ENCODE measurements at places on chromosomes 5 and 9. TPM values are rescaled to one million over a fixed set of nuclear protein-coding genes. Genes with fewer than 3 reads are reported as not detected.

PIP5K1B gene
- total RNA-seq: under 0.01 TPM

PCDHGA1 gene
- total RNA-seq: 0.86 TPM

SPDL1 gene
- 25.4 TPM for total RNA-seq

STK32A gene
- 0.97 TPM for total RNA-seq

TMOD1 gene
- total RNA-seq: 0.97 TPM

DNA sequence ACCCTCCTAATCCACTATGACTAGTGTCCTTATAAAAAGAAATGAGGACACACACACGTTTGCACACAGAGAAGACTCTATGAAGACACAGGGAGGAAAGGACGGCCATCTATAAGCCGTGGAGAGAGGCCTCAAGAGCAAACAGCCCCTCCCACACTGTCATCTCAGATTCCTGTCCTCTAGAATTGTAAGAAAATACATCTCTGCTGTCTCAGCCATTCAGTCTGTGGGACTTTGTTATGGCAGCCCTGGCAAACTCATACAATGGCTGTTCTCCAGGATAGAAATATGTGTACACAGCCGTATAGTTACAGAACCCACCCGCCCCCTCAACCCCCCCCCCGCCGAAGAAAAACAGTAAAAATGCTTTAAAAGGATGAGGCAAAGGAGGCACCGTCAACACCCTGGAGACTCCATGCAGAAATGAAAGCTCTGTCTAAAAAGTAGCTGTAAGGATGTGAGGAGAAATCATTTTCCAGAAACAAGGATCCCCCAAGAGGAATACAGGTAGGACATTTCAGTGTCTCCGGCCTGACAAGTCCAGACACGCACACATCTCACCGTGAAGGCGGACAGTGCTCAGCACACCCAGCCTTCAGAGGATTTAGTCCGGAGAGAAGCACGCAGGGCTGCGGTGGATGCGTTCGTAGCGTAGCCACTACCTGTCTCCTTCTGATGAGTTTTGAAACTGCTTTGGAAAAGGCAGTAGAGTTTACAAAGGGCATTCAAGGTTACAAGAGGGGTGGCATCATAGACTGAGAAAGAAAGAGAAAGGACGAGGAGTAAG lies 110.8 kb upstream of the ERCC6L2 start:
- no peak for DNase-seq

DNA sequence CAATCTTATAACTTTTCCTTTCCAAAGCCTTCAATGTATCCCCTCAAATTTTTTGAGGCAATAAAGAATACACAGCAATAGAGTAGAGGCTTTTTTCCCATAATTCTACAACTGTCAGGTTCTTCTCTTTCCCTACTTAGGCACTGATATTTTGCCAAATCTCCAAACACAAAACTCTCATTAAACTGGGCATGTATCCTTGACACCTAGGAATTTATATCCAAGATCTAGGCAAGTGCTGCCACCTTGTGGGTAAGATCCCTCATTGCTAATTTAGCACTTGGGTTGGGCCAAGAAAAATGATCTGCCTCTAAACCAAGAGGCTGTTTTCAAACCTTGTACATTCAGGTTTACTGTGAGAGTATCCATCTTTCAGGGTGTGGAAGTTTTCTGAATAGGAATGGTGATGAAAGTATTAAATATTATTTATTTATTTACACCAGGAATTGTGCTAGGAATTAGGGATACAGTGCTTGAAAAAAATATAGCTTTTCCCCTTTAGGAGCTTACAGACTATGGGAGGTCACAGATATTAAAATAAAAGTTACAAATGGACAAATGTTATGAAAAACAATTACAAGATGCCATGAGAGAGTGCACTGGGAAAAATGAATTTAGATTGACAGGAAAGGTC lies 17.6 kb downstream of the TSTD2 start:
- peak; percentile 71 for DNase-seq

DNA sequence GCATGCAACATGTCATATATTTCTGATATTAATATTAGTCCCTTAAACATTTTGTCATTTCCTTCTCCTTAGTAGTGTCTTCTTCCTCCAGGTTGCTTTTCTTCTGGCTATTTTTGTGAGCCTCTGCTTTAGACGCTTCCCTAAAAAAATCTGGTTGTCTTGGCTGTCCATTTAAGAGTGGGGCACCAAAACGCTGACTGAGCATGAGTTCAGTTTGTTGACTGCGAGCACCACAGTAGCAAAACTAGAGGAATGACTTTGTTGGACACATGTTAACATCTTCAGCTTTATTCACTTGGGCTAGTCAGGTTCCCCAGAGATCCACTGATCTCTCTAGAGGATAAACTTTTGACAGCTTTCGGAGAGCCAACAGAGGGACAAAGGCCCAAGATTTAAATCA lies 19.3 kb upstream of the TEK start:
- no peak for DNase-seq

DNA sequence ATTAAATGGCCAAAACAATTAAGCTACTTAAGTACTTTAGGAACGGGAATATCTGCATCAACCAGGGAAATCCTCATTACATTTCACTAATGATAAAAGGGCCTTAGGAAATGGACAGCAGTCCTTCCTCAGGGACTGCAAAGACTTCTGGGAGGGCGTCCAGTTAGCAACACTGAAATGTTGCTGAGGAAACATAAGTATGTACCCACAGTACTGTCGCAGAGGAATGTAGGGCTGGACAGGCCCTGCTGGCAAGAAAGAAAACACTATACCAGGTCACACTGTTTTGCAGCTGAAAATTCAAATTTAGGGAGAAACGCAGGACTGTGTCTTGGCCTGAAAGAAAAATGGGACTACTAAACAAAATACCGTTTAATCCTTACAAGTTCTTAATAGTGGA lies 1.3 kb downstream of the C5orf15 start:
- peak; percentile 13 for DNase-seq

GRCh38 chr9:113990570-113990907 lies 87.6 kb downstream of the AMBP start:
- DNase-seq: no peak

GRCh38 chr9:68530618-68531017 lies 10.1 kb downstream of the TMEM252 start:
- DNase-seq: peak; percentile 64

DNA sequence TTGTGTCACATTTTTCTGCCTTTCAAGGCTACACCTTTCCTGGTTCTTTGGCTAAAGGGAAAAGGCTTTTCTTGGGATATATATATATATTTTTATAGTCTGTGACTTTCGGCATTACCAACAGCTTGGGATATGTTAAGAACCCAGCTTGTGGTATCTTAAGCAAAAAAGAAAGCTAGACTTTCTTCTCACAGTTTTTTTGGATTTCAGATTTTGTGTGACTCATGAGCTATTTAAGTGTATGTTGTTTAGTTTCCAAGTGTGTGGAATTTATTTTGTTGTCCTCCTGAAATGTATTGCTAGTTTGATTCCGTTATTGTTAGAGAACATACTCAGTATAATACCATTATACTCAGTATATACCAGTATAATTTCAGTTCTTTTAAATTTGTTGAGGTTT lies 64.8 kb downstream of the ERCC6L2 start:
- peak; percentile 21 for DNase-seq

- DNase-seq: peak; percentile 28
Observed at GRCh38 chr5:168528521-168529373, at the start of gene FBLL1. Gene FBLL1 (plus strand): TSS chr5:168529305. CDS start chr5:168529505, 200 bp downstream.

- no peak for DNase-seq
Observed at GRCh38 chr5:176535101-176535663, 2.0 kb downstream of the RNF44 start.

- DNase-seq: no peak
Observed at GRCh38 chr5:97118261-97119006, 24.0 kb downstream of the LIX1 start.

DNA sequence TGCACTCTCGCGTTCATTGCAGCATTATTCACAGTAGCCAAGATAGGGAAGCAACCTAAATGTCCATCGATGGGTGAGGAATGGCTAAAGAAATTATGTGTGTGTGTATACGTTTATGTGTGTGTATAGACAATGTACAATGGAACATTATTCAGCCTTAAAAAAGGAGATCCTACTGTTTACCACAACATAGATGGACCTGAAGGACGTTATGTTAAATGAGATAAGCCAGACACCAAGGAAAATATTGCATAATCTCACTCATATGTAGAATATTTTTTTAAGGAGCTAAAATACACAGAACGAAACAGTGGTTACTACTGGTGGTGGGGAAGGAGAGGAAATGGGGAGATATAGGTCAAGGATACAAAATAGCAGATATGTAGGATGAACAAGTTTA lies 2.4 kb downstream of the KIF2A start:
- DNase-seq: no peak

DNA sequence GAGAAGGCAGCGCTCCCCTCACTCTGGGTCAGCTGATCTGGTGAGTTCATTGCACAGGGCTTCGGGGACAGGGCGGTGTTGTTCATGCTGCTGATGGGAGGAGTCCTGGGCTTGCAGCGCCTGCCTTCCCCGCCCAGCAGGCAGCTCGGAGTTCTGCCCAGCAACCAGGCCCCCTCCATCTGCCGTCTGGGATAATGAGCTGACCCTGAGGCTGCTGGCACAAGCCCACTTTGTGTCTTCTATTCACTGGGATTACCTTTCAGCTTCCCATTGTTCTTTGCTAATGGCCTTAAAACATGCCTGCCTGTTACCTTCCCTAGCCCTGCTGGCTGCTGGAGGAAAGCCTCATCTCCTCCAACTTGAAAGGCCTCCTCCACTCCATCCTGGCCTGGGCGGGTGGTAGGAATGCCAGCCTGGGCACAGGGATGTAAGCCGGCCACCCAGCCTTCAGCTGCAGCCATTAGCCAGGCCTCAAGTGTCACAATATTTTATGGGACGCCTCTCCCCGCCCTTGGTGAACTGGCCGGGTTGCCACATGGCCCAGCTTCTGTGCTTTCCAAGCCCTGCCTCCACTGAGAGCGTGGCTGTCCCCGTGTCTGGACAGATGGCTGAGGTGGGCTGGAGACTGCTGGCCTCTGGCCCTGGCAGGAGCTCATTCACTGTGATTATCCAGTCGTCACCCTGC lies 70.4 kb downstream of the GADD45G start:
- peak; percentile 17 for DNase-seq

DNA sequence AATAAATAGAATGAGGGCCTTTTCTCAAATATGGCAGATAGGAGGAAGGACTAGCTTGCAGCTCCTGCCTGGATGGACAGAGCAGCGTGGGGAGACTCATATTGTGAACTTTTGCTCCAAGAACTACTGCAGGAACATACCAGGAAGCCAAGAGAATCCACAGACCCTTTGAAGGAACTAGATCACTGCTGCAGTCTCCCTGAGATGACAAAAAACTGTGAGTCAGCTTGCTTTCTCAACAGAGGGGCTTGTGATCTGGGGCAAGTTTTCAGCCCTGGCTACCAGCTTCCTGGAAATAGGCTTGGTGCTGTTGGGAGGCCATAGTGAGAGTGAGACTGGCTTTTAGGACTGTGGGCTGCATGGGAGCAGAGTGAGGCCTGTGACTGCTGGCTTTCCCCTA lies 170.6 kb upstream of the TRIM32 start:
- no peak for DNase-seq

- DNase-seq: peak; percentile 35
Observed at GRCh38 chr9:5556101-5556705, 45.9 kb downstream of the PDCD1LG2 start.

DNA sequence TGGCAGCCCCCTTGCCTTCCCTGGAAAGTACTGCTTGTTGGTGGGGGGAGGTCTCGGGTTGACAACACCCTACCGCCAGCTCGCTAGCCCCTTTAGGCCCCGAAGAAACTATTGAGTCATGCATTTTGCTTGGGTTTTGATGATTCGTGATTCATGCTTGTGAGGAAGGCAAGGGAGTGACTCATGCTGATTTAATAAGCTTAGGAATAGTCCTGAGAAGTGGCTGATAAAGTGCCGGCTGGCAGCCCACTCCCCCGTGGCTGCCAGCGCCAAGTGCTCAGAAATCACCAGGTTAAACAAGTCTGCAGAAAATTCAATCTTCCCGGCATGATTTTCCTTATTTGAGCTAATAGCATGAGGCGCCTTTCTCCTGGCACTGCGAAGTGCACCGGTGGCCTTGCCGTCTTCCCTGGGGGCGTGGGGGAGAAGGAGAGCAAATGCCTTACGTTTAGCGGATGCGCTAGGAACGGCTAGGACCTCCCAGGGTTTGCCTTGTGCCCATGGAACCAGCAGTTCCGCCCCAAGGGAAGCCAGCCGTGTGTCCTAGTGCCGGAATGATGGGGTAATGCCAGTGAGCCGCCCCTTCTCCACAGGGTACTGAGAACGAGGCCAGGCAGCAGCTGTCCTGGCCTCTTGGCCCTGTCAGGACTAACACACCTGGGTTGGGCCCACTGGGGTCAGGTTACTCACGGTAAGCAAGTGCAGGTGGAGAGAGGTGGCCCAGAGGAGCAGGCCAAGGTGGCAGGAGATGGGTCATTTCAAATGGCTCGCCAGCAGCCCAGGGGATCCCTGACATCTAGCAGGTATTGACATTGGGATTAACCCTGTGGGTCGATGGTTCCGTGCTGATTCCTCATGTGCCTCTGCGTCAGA lies 151.9 kb downstream of the MACROH2A1 start:
- DNase-seq: peak; percentile 95

- DNase-seq: peak; percentile 88
Observed at GRCh38 chr5:77893225-77893860, 117.2 kb upstream of the TBCA start.

GRCh38 chr5:180399401-180400215 lies 46.5 kb upstream of the GFPT2 start:
- DNase-seq: no peak

DNA sequence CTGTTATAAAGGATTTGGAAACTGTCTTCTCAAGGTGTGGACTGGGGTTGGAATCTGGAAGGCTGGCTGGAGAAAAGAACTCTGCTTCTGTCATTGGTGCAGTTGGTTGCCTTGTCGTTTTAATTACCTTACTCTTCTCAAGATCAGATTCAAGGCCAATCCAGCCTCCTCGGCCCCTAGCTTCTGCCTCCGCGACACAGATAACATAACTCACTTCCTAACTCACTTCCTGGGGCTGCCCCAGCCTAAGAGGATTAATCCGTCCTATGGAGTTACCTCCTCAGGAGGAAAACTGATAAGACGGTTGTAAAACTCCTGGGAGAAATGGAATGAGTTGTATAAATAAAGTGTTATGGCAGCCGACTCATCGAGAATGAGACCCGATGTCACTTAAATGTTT lies 389.1 kb upstream of the WWC1 start:
- no peak for DNase-seq

GRCh38 chr9:109463924-109464625 lies 34.0 kb downstream of the PTPN3 start:
- DNase-seq: no peak

DNA sequence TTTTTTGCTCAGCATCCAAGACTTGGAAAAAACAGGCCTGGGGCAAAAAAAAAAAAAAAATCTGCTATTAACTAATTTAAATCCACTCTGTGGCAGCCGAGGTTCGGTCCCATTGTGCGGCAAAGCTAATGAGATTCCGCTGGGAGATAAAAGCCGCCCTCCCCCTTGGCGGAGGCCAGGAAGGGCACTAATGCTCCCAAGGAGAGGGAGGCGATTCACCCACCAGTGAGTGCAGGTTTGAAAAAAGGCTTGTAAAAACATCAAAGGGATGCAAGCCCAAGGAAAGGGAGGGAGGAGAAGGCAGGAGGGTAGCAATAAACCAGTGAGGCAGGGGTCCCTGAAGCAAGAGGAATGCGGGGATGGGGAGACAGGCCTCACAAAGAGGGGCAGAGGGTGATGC lies 129.5 kb upstream of the RAPGEF1 start:
- no peak for DNase-seq

GRCh38 chr5:77697692-77698091 lies 59.2 kb upstream of the OTP start:
- DNase-seq: no peak

All from fibroblast of villous mesenchyme (primary cell).